ENCODE measurements at places on chromosomes 3 and 15.

DNA sequence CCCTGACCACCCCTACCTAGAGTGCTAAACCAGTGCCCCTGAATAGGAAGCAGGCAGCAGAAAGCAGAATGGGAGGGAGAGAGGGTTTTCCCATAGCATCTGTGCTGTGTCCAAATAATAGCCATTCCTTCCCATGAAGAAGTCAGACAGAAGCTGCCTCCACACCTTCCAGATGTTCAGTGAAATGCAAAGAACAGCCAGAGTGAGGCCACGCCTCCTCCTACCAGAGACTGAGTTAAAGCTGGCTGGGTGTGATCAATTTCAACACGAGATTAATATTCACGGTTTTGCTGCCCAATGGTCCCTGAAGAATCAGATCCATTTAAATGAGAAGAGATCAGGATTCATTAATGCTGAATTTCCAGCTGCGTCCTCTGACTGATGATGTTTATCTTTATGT lies 111.8 kb downstream of the SRGAP3 start:
- no peak for DNase-seq

DNA sequence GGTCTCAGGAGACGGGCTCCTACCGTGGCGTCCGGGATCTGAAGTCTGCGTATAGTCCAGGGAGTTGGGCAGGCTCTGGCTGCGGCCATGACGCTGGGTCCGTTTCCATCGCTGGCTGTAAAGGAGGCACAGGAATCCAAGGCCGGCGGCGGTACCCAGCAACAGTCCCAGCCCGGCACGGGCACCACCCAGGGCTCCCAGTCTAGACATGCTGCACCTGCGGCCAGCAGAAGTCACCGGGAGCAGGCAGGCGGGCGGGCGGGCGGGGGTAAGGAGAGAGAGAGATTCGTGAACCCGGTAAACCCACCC lies 526 bp downstream of the RMDN3 start:
- DNase-seq, result peak; percentile 30

DNA sequence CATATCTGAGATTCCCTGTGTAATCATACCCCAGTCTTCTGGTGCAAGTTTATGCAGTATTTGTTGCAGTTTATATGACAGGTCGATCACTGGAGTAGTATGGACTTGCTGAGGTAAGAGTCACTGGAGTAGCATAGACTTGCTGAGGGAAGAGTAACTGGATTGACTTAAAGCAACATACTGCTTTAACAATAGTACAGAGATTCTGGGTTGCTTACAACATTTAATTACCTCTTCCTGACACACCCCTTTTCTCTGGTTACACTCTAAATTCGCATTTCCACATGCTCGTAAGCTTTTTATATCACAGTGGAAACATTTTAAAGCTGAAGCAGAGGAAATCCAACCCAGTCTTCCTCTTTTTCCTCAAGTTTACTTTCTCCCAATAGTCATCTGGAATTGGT lies 11.8 kb downstream of the AAGAB start:
- DNase-seq, result peak; percentile 21

GRCh38 chr15:41690636-41691035 lies 30.4 kb downstream of the MGA start:
- no peak for DNase-seq

DNA sequence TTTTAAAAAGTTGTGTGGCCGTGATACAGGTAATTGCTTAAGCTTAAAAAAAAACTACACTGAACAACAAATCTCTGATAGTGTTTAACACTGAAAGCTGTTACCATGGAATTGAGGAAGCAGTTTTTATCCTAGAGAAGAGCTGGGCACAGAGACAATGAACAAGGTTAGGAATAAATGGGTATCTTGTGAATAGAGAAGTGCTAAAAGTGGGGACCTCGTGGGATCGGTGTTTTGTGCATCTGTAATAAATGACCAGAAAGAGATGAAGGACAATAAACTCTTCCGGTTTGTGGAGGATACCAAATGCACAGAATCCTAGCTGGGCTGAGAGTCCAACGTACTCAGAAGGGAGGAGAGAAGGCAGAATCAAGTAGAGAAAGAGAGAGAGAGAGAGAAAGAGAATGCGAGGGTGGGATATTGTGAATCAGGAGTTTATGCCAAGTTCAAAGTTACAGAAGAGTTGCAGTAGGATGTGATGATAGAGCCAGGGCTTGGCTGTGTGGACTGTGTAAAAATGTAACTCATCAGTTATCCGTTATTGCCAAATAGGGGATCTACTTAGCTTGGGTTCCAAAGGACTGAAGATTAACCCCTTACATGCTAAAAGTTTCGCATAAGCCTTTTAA lies 148.9 kb downstream of the IL20RB start:
- peak; percentile 1 for DNase-seq

DNA sequence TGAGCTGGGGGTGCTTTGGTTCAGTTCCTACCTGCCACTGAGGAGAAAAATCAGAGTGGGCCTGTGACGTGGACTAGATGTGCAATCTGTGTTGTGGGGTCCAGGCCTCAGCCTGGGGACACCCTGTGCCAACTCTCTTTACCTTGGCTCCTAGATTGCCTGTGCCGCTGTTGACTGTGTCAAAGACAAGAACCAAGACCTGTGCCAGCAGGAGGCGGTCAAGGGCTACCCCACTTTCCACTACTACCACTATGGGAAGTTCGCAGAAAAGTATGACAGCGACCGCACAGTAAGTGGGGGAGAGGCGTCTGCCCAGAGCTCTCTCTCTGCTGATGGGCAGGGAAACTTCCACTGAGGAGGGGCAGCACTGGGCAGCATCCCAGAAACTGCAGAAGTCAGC lies 40.6 kb upstream of the SEC22A start:
- no peak for DNase-seq

DNA sequence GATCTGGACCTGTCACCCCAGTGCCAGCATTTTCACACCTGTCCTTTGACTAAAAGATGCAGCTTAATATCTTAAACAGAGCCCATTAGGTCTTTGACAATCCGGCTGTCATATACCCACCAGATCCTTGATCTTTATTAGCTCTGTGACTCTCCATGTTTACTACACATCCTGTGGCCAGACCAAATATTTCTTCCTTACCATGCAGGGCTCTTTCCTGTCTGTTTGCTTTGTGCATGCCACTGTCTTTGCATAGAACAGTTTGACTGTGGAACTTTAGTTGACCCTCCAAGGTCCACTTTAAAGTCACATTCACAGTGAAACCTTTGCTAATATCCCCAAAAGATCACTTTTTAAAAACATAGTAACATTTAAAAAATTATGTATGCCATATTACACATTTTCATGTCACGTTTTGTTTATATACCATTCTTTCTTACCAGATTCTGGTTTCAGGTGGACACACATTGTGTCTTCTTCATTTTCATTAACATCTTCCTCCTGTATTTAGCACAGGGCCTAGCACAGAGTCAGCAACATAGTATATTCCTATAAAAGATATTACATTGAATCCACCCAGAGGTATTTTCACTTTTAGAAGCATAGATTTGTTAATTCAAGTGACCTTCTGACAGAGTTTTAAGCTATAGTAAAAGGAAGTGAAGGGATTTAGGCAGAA lies 95.8 kb downstream of the RAP2B start:
- peak; percentile 35 for DNase-seq

- no peak for DNase-seq
These were observed 85.1 kb upstream of the PIAS1 start for GRCh38 chr15:67968966-67969365.

DNA sequence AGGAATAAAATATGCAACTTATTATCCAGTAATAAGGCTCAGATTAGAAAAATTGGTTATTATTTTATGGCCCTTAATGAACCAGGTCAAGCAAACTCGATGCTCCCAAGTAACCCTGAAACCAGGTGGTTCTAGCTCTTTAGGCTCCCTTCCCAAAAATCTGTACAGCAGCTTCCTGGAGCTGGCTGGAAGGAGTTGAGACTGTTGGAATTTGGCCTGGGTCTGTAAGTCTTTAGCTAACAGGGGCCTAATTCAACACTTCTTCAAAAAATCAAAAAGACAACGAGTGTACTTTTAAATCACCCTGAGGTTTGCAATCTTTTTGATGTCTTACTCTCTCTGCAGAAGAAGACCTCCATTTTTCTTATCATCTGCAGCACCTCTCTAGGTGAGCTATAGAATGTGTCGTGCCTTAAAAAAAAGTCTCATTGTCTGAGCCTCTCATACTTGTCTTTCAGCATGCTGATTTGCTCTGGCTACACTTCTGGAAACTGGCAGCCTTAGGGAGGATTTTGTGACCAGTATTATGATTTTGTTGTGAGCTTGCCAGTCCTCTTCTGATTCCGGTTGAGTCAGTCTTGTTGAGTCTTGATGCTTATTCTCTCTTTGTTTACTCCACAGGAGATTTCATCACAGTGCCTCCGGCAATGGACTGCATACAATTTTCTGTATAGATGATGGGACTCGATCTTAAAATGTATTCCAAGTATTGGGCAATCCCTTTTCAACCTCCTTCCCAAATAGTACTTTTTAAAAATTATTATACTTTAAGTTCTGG lies 235.0 kb upstream of the KBTBD8 start:
- peak; percentile 39 for DNase-seq

DNA sequence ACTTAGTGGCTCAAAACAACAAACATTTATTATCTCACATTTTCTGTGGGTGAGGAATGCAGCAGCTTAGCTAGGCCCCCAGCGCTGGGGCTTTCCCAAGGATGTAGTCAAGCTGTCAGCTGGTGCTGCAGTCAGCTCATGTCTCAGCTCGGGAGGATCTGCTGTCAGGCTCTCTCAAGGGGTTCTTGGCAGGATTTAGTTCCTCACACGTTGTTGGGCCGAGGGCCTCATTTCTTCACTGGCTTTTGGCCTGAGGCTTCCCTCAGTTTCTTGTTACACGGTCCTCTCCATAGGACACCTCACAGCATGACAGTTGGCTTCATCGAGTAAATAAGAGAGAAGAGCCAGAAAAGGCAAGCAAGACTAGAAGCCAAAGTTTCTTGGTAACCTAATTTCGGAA lies 13.7 kb upstream of the U2SURP start:
- peak; percentile 98 for DNase-seq

GRCh38 chr15:66389859-66390381 lies 3.2 kb downstream of the MAP2K1 start:
- no peak for DNase-seq

GRCh38 chr3:40021338-40021737 lies 211.9 kb downstream of the MYRIP start:
- no peak for DNase-seq

DNA sequence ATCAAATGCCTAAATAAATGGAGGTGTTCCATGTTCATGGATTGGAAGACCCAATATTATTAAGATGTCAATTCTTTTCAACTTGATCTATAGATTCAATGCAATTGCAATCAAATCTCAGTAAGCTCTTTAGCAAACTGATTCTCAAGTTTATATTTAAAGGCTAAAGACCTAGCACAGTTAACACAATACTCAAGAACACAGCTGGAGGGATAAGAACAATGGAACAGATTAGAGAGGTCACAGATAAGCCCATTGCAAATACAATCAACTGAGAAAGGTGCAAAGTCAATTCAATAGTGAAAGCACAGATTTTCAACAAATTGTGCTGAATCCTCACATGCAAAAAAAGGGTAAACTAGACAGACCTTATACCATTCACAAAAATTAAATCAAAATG lies 198.9 kb downstream of the P3H2 start:
- DNase-seq, result no peak
